Forelimb muscle (tissue), 1 donor: ENCODE measurements at places on chromosomes 16 and 17. TPM values are rescaled to one million over a fixed set of nuclear protein-coding genes. Genes with fewer than 3 reads are reported as not detected.

GRCh38 chr17:28773736-28774135 is 29.9 kb downstream of the TRAF4 start:
- DNase-seq, result no peak

DNA sequence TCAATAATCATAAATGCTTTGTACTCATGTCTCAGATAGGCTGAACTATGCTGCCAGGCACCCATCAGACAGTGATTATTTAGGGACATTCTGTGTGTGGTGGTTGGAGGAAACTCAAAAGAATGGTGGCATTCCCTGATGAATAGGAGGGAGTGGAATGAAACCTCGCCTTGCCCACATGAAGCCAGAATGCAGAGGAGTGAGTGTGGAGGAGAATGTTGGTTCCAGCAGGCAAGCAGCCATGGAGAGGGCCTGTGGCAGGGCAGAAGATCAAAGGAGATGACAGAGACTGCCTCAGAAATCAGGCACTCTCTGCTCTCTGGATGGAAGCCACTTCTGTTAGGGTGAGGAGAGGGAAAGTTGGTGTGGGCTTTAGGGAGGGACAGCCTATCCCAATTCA is 22.5 kb downstream of the KCTD19 start:
- no peak for DNase-seq

DNA sequence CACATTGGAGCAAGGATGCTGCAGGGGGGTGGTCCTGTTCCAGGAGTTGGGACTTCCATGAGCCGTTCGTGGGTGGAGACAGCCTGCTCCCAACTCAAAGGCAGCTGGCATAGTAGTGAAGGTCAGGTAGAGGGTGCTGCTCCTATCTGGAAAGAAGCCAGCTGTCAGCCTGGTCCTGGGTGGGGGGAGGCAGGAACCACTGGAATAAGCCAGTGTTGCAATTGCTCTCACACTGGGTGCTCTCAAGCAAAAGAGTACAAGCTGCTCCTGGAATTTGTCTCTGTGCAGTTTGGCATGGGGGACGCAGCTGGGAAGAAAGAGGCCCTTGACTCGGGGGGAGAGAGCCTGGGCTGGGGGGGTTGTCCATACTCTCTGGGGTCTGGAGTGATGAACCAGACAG is 8.7 kb downstream of the CACNG5 start:
- no peak for DNase-seq

TMEM88 gene
- polyA plus RNA-seq, result 23.0 TPM

DNA sequence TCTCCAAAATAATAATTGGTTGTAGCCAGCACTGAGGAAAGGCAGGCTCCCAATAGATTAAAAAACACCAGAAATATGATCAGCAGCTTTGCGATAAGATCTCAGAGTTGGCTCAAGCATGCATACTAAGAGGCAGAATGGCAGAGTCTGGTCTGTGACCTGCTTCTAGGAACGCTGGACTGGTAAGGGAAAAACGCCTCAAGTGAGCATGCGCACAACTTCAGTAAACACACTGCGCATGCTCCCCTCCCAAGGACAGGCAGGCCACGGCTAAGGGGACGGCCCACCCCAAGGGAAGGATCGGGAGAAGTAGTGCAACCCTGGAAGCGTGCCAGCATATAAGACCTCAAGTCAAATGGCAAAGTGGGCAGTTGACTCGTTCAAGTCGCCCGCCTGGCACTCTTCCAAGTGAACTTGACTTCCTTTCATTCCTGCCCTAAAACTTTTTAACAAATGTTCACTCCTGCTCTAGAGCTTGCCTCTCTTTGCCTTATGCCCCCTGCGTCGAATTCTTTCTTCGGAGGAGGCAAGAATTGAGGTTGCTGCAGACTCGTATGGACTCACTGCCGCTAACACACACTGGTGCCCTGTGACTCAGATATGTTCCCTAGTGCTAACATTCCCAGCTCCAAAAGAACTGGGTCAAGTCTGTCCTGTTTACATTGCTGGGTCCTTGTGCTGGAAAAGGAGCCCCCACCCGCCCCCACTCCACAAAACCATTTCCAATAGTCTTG is 22.4 kb upstream of the PRM1 start:
- no peak for DNase-seq

DNA sequence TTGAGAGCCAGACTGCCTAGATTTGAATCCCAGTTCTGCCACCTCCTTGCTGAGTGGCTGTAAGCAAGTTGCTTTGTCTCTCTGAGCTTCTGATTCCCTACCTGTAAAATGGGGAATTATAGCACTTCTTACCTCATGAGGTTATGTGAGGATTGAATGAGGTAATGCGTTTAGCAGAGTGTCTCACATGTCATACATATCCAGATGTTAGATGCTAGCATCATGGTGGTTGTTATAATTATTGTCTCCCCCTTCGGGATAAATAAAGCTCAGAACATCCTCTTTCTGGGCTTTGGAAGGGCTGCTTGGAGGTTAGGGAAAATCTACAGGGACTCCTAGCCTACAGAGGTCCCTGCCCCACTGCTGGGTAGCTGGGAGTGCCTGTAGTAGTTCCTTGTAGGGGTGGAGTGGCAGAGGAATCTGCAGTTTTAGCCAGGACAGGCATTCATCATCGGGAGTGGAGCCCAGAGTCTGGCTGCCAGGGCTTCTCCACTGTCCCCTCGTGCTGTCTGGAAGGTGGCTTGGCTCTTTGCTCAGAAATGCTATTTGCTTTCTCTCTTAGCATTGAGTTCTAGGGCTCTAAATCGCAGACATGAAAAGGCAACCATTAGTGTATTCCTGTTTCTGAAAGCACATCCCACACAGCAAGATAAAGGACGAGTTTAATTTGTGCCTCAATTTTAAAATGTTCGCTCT is 137.9 kb upstream of the CACNG3 start:
- no peak for DNase-seq

ALDH3A1 gene
- 0.14 TPM for polyA plus RNA-seq

GRCh38 chr16:85917012-85917411 is 18.1 kb downstream of the IRF8 start:
- no peak for DNase-seq

DNA sequence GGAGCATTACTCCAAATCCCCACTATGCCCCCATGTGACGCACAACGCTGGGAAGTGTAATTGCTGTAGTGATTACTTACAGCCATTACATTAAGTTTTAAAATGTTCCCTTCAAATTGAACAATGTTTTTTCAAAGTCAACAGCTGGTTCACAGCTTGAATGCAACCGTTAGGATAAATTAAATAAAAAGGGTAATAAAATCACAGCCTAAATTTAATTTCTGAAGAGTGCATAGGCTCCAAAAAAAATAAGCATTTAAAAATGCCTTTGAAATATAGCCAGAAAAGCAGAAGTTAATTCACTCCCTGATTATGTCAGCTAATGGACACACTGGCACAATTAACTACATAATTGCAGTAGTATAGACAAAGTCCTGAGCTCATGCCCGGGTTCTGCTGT is 50.5 kb upstream of the KDM8 start:
- no peak for DNase-seq

DNA sequence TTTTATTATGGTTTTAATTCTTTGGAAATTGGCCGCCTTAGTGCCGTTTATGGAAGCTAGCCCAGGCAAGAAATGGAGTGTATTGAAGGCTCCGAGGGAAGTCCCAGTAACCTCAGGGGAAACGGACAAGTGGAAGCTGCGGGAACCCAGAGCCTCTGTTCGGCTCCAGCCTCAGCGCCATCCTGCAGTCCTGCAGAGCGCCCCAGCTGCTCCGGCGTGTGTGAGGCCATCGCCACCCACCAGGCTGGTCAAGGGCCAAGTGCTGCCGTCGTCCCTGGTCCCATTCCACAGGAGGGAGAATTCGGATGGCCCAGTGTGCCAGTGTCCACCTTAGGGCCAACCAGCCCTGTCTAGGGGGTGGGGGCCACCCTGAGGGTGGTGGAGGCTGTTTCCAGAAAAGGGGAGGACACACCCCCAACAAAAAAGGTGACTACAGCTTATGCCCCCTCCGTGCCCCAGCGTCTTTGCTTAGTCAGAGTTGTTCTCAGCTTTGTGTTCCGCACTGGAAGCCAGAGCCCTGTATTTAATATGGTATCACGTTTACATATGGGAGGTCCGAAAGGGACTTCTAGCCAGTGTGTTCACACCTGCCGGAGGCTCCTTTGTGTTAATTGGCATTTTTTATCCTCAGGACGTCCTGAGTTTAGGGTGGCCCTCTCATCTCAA is 13.0 kb downstream of the MGRN1 start:
- no peak for DNase-seq

DNA sequence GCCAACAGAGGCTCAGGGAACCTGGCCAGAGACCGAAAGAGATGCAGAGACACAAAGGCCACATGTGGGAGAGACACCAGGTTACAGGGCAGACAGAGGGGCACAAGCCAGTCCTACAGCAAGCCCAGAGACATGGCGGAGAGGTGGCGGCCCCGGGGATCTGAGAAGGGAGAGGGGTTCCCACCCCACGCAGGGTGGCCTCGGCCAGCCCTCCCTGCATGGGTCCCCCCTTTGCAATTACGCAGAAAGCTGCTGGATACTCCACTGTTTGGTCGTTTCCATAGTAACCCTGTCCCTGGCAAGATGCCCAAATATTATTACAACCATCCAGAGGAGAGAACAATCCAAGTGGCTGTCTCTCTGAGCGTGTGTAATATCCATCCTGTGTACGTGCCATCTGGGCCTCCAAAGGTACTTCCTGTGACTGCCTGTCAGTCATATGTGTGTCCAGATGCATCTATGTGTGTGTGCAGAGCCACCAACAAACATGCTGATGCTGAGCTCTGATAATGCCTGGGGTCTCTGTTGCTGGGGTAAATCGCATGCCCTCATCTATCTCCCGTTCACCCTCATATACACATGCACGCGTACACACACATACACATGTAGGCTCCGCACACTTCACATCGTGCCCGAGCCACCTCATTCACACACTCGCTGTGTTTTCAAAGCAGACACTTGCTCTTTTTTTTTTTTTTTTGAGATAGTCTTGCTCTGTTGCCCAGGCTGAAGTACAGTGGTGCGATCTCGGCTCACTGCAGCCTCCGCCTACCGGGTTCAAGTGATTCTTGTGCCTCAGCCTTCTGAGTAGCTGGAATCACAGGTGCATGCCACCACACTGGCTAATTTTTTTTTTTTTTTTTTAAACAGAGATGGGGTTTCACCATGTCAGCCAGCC is 5.5 kb downstream of the PCGF2 start:
- DNase-seq, result peak; percentile 95

DNA sequence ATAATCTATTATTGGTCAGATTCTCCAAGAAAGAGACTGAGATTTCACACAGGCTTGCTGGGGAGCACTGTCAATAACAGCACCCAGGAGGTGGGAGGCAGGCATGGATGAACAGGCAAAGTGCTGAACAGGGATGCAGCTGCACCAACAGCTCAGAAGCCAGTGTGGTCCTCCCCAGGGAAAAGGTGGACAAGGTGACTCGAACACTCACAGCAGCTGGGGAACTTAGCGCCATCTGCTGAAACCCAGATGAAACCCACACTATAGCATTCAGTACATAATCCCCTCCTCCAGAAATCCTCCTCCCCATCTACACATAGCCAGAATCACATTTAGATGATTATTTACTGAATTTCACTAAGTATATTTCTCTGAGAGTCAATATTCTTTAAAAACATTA is 255.2 kb upstream of the WSB1 start:
- no peak for DNase-seq
